ENCODE measurements at places on chromosomes 4 and X.

DNA sequence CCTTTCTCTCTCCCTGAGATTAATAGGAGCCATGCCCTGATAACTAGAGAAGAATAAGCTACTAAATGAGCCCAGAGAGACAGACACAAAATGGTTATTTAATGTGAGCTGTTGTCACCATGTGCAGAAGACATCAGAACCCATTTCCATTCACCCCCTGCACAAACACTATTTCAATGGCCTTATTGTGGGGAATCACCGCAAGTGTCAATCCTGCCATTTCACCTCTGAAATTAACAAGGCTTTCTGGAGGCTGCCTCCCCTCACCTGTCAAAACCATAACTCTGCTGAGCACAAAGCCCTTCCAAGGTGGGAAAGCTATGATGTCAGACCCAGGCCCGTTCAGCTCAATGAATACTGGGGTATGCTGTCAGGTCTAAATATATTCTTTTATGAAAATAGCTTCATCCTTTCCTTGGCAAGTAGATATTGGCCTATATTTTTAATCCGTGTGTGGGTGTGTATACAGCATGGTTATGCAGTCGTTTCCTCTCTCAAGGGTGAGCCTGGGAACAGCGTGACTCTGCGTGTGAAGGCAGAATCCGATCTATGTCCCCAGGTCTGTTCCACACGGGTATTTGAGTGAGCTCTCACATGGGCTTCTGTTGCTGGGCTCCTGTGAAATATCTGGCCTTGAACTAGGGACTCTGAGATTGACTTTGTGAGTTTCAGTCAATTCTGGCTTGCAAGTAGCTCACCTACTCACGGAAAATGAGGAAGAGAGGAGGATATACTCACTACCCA, 266.3 kb downstream of the FBXW7 start:
- no peak for DNase-seq

DNA sequence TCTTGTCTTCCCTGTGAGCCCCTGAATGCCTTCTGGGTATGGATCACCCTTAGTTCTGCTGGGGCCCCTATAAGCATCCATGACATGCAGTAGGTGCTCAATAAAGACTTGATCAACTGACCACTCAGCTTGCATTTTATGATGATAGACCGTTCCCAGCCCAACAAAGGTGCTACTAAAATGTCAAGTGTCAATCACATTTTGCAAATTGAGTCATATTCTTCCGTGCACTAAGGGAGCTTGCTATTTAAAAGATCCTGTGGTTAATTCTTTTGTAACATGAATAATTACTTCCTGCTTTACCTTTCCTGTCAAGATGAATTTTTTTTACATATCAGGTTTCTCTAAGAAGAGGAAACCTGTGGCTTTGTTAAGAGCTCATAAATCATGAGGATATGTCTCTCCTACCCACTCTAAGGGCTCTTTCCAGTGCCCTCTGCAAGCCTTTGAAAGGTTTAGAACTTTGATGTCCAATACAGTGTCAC, 47.6 kb downstream of the SH3KBP1 start:
- peak; percentile 46 for DNase-seq

- no peak for DNase-seq
These were observed 55.6 kb downstream of the MAP7D2 start for GRCh38 chrX:20060961-20061748.

DNA sequence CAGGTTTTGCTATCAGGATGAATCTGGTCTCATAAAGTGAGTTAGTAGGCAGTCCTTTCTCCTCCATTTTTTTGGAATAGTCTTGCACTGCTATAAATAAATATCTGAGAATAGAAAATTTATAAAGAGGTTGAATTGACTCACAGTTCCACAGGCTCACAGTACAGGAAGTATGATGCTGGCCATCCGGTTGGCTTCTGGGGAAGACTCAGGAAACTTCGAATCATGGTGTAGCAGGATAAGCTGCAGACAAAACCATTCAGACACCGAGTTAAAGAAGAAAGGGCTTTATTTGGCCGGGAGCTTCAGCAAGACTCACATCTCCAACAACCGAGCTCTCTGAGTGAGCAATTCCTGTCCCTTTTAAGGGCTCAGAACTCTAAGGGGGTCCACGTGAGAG, 348.2 kb downstream of the KCTD8 start:
- DNase-seq: no peak

DNA sequence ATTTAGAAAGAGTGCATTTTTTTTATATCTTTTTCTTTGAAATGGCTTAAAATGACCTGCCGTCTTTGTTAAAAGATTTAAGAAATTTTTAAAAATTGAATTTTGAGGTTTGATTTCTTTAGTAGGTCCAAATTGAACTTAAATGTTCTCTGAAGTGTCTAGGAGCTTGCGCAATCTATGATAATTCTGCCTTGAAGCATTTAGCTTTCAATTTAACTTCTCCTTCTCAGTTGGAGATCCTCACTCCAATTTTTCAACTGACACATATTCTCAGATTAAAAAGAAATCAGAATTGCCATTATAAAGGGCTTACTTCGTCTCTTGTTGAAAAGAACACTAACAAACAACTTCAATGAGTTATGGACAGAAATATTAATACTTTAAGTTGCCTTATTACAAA, 273.5 kb downstream of the TMA16 start:
- DNase-seq: peak; percentile 26

GRCh38 chr4:184850431-184851199, 24.8 kb upstream of the ACSL1 start:
- DNase-seq: peak; percentile 62

DNA sequence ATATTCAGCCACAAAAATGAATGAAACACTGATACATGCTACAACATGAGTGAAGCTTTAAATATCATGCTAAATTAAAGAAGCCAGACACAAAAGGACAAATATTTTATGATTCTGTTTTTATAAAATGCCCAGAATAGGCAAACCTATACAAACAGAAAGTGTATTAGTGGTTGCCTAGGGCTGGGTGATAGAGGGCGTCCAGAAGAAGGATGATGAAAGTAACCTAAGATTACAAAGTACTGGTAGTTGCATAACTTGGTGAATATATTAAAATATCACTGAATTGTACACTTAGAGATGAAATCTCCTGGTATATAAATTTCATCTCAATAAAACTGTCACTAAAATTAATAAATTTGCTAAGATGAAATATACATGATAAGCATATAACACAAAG, 67.5 kb downstream of the FBXW7 start:
- DNase-seq: peak; percentile 28

DNA sequence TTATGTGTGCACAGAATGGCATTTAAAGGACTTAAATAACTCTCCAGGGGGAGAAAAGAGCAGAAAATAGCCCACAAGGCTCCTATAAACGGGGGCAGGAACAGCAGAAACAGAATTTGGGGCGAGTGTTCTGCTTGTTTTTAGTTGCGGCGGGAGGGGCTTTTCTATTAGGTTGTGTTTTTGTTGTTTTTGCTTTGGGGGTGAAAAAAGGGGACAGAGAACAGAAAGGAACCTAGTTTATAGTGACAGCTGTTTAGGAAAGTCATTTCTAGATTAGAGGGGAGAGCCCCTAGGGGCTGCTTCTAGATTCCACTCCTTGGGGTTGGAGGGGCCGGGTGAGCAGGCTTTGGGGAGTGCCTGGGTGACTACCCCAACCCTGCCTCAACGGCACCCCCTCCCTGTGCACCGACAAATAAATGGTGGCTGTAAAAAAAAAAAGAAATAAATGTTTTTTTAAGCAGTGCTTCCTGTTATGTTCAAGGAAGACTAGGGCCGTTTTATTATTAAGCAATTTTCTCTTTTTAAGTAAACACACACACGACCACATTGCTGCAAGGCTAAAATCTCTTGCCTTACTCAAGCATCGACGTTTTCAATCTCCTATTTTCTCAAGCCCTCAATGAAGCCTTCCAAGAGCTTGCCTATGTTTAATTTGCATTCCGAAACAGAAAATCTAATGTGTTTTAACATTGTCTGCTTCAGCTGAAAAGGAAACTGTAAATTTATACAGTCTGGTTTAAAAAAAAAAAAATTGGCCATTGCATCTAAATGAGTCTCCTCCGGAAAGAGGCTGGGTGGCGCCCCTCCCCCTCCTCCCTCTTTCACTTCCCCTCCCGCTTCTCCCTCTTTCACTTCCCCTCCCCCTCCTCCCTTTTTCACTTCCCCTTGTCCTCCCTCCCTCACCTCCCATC, 123.3 kb upstream of the TBL1X start:
- peak; percentile 85 for DNase-seq

All from CD14-positive monocyte (primary cell).